K562 (cell line): ENCODE measurements at places on chromosomes 6 and 20. TPM values are rescaled to one million over a fixed set of nuclear protein-coding genes. Genes with fewer than 3 reads are reported as not detected.
A peak's percentile ranks its signal among the peaks of the same experiment; 100 is the strongest.

DNA sequence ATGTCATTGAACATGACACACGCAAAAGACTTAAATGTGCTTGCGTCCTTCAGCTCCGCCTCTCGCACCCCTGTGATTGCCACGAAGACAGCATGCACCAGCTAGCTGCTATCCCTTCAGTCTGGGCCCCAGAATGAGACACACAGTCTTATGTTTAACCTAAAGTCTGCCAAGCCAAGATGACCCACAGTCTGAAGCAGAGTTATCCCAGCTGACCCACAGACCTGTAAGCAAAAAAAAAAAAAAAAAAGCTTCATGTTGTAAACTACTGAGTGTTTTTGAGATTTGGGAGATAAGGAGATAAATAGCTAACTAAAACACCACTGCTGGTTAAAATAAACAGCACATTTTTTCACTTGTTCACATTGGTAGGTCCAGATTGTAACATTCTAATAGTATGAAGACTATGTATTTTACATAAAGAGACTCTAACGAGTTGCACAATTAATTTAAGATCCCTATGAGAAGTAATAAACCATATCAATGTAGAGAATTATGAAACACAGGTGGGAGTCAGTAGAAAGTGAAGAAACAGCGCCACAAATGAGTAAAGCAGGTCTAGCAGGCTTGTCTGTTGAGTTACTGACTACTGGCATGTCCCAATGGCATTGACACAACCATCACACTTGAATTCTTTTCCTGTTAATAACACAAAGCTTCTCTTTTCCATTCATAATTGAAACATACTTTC lies 47.4 kb upstream of the CCDC28A start:
- no peak overlapping the region for H3K27ac ChIP-seq
- H3K4me1 ChIP-seq = no peaks in the 10 kb centered on the region
- no peak for DNase-seq
- H3K36me3 ChIP-seq = no peaks in the 10 kb centered on the region
- H3K4me3 ChIP-seq = no peak overlapping the region
- peaks cover 5% of the 10 kb centered on the region for H3K27me3 ChIP-seq

FUT9 gene
- not detected in 2 replicates for polyA plus RNA-seq

DNA sequence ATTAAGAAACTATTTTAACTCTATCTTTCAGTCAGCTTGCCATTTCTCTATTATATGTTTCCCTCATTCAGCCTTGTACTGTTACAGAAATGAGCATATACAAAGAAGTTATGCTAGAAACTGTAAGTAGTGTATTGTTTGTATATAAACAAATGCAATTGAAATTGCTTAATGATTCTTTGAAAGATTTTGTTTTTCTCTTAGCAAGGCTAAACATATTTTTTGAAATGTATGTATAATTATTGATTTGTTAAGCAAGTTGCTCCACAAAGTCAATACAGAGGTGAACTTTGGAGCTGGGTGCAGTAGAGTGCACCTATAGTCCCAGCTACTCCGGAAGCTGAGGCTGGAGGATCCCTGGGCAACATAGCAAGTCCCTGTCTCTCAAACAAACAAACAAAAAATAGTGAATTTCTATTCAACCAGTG lies 253.6 kb downstream of the RNGTT start:
- no peak overlapping the region for H3K4me3 ChIP-seq
- H3K27me3 ChIP-seq = no peaks in the 10 kb centered on the region

CALHM4 gene
- not detected in 2 replicates for polyA plus RNA-seq

- H3K4me3 ChIP-seq = no peak overlapping the region
- no peak for DNase-seq
- H3K4me1 ChIP-seq = no peaks in the 10 kb centered on the region
- H3K27me3 ChIP-seq = no peaks in the 10 kb centered on the region
- H3K36me3 ChIP-seq = no peaks in the 10 kb centered on the region
These were observed 146.2 kb downstream of the FAM83B start for GRCh38 chr6:54992789-54993188.

RIPPLY2 gene
- not detected in 2 replicates for polyA plus RNA-seq

DNA sequence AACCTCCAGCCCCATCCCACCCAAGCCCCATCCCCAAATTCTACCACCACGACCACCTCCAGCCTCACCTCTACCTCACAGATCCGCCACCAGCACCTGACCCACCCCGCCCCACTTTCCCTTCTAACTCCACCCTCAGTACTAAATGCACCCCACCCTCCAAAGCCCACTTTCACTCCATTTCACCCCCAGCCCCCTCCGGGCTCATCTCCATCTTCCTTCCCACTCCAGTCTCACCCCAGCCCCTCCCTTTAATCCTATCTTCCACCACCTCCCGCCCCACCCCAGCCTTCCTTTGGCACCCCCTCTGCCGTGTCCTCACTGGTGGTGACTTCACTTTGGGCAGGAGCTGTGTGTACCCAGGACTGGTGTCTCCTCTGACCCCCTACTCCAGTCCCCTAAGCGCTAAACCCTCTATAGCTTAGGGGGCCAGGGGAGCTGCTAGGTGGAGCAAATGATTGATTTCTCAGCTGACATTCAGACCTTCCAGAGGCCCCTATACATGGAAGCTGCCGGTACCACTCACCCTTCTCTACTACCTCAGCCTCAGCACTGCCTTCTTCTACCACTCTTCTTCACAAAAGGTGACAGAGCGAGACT lies 2.8 kb upstream of the NSFL1C start:
- peaks cover 22% of the 10 kb centered on the region for H3K4me1 ChIP-seq
- H3K27me3 ChIP-seq = no peaks in the 10 kb centered on the region
- H3K27ac ChIP-seq = peak overlapping the region; percentile 68; the same call in 2 of the 3 replicates
- H3K4me3 ChIP-seq = no peak overlapping the region
- DNase-seq = no peak
- H3K36me3 ChIP-seq = peaks cover 14% of the 10 kb centered on the region
